ENCODE measurements at places on chromosomes 6 and 20.

DNA sequence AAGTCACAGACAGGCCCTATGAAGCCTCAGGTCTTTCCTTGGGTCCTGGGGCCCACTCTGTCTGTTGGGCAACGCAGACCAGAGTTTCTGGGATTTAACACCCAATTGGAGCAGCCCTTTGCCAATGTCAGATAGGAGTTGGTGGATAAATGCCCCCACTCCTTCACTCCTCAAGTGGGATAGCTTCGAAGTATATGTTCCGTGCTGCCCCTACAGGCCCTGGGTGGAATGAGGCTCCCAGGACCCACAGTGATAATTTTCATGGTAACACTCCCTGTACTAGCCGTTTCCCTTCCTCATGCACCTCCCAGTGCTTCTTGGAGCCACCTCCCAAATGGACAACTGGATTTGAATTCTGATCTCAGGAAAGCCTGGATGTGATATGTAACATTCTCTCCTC, 145.4 kb downstream of the FOXA2 start:
- H3K4me1 ChIP-seq, result no peaks in the 10 kb centered on the region
- no peaks in the 10 kb centered on the region for H3K36me3 ChIP-seq
- DNase-seq, result no peak
- no peaks in the 10 kb centered on the region for H3K27me3 ChIP-seq
- H3K27ac ChIP-seq, result no peak overlapping the region

GRCh38 chr6:111550195-111550594, 55.5 kb downstream of the TRAF3IP2 start:
- H3K36me3 ChIP-seq, result no peaks in the 10 kb centered on the region
- H3K4me3 ChIP-seq, result no peak overlapping the region
- H3K27ac ChIP-seq, result no peak overlapping the region
- no peaks in the 10 kb centered on the region for H3K27me3 ChIP-seq

GRCh38 chr6:111861431-111861885, 11.8 kb downstream of the FYN start:
- DNase-seq, result no peak
- no peak overlapping the region for H3K4me3 ChIP-seq
- H3K27me3 ChIP-seq, result no peaks in the 10 kb centered on the region
- peaks cover 3% of the 10 kb centered on the region for H3K36me3 ChIP-seq
- H3K27ac ChIP-seq, result no peak overlapping the region

DNA sequence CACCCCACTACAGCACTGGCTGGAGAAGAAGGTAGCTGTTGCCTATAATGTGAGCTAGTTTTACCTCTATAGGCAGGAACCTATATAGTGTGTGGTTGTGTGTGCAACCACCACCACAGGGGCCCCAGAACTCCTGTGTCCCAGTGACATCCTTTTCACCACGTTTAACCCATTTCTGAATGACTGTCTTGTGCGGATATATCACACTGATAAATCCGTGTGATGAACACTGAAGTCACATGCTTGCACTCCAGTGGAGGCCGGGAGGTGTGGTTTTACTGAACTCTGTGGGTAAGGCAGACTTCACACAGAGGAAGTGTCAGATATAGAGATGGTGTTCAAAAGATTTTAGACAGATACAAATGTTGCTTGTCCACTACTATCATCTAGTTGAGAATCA, 32.5 kb downstream of the SDHAF4 start:
- peaks cover 4% of the 10 kb centered on the region for H3K4me1 ChIP-seq
- DNase-seq, result no peak
- no peaks in the 10 kb centered on the region for H3K36me3 ChIP-seq

- no peaks in the 10 kb centered on the region for H3K36me3 ChIP-seq
- H3K4me3 ChIP-seq, result no peak overlapping the region
- no peak for DNase-seq
- no peaks in the 10 kb centered on the region for H3K27me3 ChIP-seq
- peaks cover 29% of the 10 kb centered on the region for H3K4me1 ChIP-seq
Observed at GRCh38 chr6:41558033-41558807, 12.0 kb downstream of the FOXP4 start.

DNA sequence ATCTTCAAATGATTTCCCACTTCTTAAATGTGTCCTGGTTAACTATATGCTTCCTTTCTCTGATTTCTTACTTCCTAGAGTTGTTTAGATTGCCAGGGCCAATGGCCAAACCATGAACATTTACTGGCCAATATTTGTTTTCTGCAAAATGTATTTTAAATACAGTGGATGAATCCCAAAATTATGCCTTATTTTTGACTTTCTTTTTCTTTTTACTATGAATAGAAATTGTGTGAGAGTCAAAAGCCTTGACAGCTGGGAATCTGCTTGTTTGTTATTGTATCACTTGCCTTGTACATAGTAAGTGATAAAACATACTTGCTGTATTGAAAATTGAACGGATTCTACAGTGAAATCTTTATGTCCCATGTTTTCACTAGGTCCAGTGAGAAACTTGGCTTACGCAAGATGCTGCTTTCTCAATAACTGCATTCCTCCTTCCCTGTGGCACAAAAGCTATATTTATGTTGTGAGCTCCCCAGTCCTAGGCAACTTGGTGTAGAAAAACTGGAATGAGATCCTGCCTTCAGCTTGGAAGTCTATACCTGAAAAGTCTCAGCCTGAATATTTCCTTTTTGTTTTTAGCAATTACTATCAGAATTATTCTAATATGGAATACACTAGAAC, 295.2 kb downstream of the EPHA7 start:
- H3K4me1 ChIP-seq, result no peaks in the 10 kb centered on the region
- no peaks in the 10 kb centered on the region for H3K36me3 ChIP-seq
- DNase-seq, result no peak
- no peak overlapping the region for H3K27ac ChIP-seq
- H3K4me3 ChIP-seq, result no peak overlapping the region
- H3K27me3 ChIP-seq, result no peaks in the 10 kb centered on the region

- H3K4me3 ChIP-seq, result no peak overlapping the region
- H3K4me1 ChIP-seq, result peaks cover 5% of the 10 kb centered on the region
- H3K27ac ChIP-seq, result no peak overlapping the region
- H3K27me3 ChIP-seq, result peaks cover 90% of the 10 kb centered on the region
- DNase-seq, result no peak
- H3K36me3 ChIP-seq, result no peaks in the 10 kb centered on the region
Observed at GRCh38 chr6:50820869-50821264, 2.2 kb downstream of the TFAP2B start.

DNA sequence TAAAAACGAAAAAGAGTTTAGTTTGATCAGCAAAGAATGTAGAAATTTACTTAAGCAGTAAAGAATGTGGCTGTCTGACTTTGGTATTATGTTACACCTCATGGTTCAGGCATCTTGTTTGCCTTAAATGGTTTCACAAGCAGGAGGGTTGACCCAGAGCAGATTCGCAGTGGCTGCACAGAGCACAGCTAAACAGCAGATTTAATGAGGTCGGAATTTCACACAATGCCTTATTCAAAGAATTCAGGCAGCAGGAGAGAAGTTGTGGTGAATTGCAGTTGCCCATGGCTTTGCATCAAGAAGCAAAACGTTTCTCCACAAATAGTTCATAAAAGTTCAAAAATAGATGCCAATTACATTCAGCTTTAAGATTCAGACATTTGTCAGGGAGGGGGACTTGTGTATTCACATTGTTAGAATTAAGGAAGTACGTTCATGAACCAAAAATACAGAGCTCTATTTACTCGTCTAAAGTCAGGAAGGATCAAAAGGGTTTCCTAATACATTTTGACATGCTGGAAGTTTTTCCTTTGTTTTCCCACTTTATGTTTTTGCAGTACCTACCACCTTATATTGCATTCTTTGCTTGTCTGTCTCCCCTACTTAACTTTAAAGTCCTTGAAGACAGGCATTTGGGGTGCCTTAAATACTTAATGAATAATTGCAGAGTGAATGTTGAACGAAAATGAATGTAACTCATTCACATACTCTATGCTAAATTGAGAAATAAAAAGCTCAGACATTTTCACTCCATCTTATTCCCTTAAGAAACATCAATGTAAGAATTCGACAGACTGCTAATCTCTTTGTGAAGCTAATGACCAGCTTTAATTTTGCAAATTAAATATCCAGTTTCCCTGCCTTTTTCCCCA, 1163.6 kb upstream of the CITED2 start:
- H3K27ac ChIP-seq, result no peak overlapping the region
- no peak for DNase-seq
- no peaks in the 10 kb centered on the region for H3K4me1 ChIP-seq
- H3K27me3 ChIP-seq, result no peaks in the 10 kb centered on the region
- H3K36me3 ChIP-seq, result no peaks in the 10 kb centered on the region
- no peak overlapping the region for H3K4me3 ChIP-seq

- no peaks in the 10 kb centered on the region for H3K36me3 ChIP-seq
- H3K27me3 ChIP-seq, result no peaks in the 10 kb centered on the region
- no peaks in the 10 kb centered on the region for H3K4me1 ChIP-seq
Observed at GRCh38 chr6:160160450-160160849, 38.8 kb downstream of the SLC22A1 start.

- no peak for DNase-seq
- H3K36me3 ChIP-seq, result no peaks in the 10 kb centered on the region
- no peaks in the 10 kb centered on the region for H3K27me3 ChIP-seq
- H3K27ac ChIP-seq, result no peak overlapping the region
Observed at GRCh38 chr20:46087161-46087560, 2.6 kb downstream of the NCOA5 start.

DNA sequence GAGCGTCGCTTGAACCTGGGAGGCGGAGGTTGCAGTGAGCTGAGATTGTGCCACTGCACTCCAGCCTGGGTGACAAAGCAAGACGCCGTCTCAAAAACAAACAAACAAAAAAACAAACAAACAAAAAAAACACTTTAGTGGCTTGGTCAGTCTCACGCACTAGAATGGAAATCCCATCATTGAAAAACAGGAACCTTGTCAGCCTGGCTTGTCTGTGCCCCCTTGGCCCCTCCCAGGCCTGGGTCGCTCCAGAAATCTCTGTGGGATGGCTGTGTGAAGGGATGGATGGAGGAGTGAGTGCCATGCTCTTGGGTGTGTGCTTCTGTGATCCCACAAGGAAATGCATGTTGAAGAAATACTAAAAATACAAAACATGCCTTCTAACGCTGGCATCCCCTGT, 20.9 kb upstream of the NAA20 start:
- no peaks in the 10 kb centered on the region for H3K4me1 ChIP-seq
- H3K36me3 ChIP-seq, result no peaks in the 10 kb centered on the region
- no peak overlapping the region for H3K4me3 ChIP-seq
- H3K27ac ChIP-seq, result no peak overlapping the region

DNA sequence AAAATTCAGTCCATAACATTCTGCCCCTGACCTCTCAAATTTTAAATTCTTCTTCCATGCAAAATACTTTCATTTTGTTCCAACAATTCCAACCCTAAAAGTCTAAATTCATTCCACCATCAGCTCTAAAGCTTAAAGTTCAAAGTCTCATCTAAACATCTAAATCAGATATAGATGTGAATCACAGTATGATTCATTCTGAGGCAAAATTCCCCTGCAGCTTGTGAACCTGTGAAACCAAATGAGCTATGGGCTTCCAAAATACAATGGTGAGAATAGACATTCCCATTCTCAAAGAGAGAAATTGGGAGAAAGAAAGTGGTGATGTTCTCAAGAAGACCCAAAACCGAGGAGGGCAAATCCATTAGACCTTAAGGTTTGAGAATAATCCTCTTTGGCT, 309.8 kb downstream of the HIVEP2 start:
- no peaks in the 10 kb centered on the region for H3K36me3 ChIP-seq
- H3K27ac ChIP-seq, result no peak overlapping the region

GRCh38 chr20:39717936-39718335, 755.8 kb downstream of the DHX35 start:
- no peak overlapping the region for H3K4me3 ChIP-seq
- no peak overlapping the region for H3K27ac ChIP-seq
- H3K36me3 ChIP-seq, result no peaks in the 10 kb centered on the region
- no peaks in the 10 kb centered on the region for H3K4me1 ChIP-seq
- DNase-seq, result no peak

- H3K27ac ChIP-seq, result no peak overlapping the region
- H3K27me3 ChIP-seq, result no peaks in the 10 kb centered on the region
- no peak for DNase-seq
- no peaks in the 10 kb centered on the region for H3K4me1 ChIP-seq
- no peak overlapping the region for H3K4me3 ChIP-seq
Observed at GRCh38 chr6:42251911-42252637, 34.4 kb upstream of the MRPS10 start.

DNA sequence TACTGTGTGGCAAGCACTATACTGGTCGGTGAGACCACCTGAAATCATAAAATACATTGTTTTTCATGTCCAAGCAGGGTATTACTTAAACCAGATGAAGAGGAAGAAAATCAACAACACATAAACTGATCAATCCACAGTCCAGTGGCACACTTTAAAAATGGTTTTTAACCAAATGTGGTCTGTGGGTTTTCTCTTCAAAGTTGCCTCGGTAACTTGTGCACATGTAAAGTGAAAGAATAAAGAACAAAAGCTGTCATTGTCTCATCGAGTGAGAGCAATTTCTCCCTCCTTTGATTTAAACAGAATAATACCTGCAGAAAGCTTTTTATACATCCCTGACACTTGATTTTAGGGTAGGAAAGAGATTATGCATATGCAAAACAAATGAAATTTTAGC, 3.7 kb downstream of the FLRT3 start:
- H3K4me3 ChIP-seq, result no peak overlapping the region
- no peaks in the 10 kb centered on the region for H3K27me3 ChIP-seq
- H3K27ac ChIP-seq, result no peak overlapping the region
- no peaks in the 10 kb centered on the region for H3K4me1 ChIP-seq
- no peak for DNase-seq

GRCh38 chr6:3959385-3959784, 110.2 kb downstream of the FAM50B start:
- no peaks in the 10 kb centered on the region for H3K36me3 ChIP-seq
- peaks cover 18% of the 10 kb centered on the region for H3K27me3 ChIP-seq
- no peak overlapping the region for H3K27ac ChIP-seq

DNA sequence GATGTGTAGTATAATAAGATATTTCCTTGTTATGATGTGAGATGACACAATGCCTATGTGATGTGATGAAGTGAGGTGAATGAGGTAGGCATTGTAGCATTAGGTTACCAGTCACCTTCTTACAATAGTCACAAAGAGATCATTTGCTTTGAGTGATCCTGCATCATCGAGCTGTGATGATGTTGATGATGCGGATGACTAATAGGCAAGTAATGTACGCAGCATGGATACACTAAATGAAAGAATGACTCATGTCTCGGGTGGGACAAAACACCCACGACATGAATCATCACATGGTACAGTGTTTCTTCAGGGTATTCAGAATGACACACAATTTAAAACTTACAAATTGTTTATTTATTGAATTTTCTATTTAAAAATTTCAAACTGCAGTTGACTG, 806.3 kb upstream of the GJE1 start:
- no peaks in the 10 kb centered on the region for H3K4me1 ChIP-seq
- H3K27me3 ChIP-seq, result no peaks in the 10 kb centered on the region
- peak overlapping the region; percentile 17 for H3K4me3 ChIP-seq
- H3K36me3 ChIP-seq, result no peaks in the 10 kb centered on the region

- no peaks in the 10 kb centered on the region for H3K27me3 ChIP-seq
- no peak for DNase-seq
- H3K27ac ChIP-seq, result no peak overlapping the region
- peaks cover 15% of the 10 kb centered on the region for H3K4me1 ChIP-seq
- H3K36me3 ChIP-seq, result no peaks in the 10 kb centered on the region
- H3K4me3 ChIP-seq, result no peak overlapping the region
Observed at GRCh38 chr20:53220482-53221307, 248.5 kb downstream of the TSHZ2 start.

GRCh38 chr20:45407067-45407745, 883 bp upstream of the DBNDD2 start:
- H3K27me3 ChIP-seq, result no peaks in the 10 kb centered on the region
- peaks cover 7% of the 10 kb centered on the region for H3K36me3 ChIP-seq
- peaks cover 27% of the 10 kb centered on the region for H3K4me1 ChIP-seq
- peak overlapping the region; percentile 76 for H3K4me3 ChIP-seq

All from CD4-positive, alpha-beta T cell (primary cell).